ENCODE measurements at places on chromosomes 5 and 9.

- no peak for DNase-seq
Observed at GRCh38 chr5:127409921-127410675, 107.3 kb upstream of the PRRC1 start.

DNA sequence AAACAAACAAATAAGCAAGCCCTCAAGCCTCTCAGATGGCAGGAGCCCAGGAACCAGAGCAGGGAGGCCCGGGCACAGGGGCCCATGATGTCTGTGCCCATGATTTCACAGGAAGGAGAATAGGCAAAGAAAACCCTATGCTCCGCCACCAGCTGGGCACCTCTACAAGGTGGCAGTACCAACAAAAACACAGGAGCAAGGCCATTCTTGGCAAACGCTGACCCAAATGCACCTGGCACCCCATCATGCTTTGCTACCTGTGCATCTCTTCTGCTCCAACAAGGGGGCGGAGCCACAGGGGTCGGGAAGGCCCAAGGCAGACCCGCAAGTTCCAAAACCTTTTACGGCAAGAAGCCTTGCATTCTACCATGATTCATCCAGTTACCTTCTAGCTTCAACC lies 3.1 kb downstream of the BRD3 start:
- no peak for DNase-seq

DNA sequence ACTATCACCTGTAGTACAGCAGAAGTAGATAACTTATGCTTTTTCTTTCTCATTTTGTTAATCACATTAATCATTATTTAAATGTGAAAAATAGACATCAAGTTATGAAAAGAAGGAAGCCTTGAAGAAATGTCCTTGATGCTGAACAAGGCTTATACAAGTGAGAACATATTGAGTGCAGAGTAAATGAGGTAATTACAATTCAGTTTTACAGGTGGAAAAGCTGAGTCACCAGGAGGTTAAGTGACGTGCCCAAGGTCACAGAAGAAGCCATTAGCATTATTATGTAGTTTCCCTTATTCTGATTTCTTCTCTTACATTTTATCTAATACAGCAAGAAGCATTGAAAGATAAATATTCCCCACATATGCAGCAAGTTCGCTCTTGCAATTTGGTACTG lies 998.5 kb upstream of the CDH6 start:
- no peak for DNase-seq

DNA sequence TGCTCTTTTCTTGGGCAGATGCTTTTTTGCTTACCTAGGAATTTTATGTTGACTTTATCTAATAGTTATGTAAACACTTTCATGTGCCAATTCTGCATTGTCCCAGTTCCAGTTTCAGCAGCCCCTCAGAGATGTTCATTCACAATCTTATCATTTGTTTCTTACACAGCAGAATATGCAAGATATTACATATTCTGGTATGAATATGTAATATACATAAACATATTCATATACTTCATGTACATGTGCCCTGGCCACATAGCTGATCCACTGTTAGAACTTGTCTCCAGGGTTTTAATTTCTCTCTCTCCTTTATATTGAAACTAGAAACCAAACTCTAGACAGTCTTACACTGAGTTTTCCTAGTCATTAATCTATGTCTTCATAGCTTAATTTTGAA lies 90.2 kb upstream of the PARP8 start:
- DNase-seq = no peak

DNA sequence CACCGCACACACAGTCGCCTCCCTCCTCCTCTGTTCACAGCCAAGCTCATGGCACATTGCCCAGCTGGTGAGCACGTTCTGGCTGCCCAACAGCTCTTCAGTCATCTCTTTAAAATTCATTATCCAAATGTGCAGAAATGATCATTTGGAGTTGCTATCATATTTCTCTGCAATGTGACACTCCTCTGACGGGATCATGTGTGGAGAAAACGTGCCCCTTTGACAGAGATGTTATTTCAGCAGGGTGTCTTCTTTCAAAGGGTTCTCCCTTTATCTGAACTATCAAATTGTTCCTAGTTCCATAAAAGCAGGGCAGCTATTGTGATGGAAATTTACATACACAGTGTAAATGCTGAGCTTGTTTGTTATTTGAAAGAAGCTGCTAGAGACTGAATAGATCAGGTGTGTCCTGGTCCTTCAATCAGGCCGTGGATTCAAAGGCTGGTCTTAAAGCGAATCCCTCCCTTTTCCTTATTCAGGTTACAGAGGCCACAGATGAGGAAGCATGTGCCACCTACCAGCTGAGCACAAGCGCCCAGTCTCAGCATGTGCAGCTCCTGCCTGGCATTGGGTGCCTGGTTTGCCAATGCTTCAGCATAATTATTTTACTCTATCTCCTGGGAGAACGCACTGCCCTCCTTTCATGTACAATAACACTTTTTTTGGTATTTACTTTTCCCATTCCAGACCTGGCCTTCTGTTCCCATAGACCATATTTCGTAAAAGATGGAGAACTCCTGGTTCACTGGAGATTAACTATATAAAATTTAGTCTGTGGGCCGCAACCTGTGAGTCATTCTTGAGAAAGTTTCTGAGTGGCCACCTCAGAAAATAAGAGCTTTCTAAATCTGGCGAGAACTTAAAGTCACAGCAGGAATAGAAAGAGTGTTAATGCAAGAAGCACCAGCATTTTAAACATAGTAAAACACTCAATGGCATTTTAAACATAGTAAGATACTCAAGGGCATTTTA lies 433.7 kb downstream of the ENC1 start:
- DNase-seq = no peak
